Activated T-helper 1 cell treated with Interleukin-2 at 50 U/mL for 16 hours (primary cell): ENCODE measurements at places on chromosomes 3 and 15.

GRCh38 chr15:68349151-68349550 lies 71.6 kb downstream of the FEM1B start:
- no peak for DNase-seq

GRCh38 chr15:91409387-91409786 lies 309.3 kb downstream of the SV2B start:
- no peak for DNase-seq

GRCh38 chr15:31586841-31587240 lies 260.2 kb downstream of the KLF13 start:
- DNase-seq = no peak

- DNase-seq = no peak
These were observed 214.4 kb downstream of the OCA2 start for GRCh38 chr15:27884726-27885125.

DNA sequence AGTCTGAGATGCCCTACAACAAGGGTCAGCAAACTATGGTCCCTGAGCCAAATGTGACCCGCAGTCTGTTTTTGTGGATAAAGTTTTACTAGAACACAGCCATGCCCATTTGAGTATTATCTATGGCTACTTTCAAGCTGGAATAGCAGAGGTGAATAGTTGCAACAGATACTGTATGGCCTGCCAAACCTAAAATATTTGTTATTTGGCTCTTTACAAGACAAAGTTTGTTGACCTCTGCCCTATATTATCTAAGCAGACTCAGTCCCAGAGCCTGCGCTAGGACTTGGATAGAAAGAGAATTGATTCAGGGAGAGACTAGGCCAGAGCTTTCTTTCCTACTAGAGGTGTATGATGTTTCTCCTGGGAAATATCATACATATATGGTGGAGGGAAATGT lies 81.7 kb upstream of the NMNAT3 start:
- DNase-seq = no peak

DNA sequence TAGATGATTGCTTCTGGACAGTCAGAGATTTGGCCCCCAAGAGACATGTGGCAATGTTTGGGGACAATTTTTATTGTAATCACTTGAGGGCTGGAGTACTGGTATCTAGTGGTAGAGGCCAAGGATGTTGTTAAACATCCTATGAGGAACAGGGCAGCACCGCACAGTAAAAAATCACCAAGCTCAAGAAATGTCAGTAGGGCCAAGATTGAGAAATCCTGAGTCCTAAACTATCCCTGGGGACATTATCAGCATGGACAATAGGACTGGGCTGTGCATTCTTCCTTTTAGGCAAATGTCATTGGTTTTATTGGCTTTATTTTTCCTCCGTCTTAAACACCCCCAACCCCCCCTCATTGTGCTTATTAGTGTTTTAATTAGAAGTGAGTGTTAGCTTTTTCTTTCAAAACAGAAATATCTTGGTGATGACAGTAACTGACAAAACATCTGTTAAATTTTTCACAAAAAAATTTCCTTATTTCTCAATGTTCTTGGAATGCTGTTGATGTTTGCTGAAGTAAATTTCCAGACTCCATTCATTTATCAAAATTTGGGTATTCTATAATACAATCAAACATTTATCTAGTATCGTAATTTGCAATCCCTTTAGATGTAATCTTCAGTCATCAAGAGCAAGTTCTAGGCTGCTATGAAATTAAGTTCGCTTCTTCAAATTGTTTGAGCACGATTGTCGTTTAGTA lies 944.4 kb downstream of the VGLL3 start:
- DNase-seq = no peak

GRCh38 chr15:58432401-58432800 lies 610 bp downstream of the LIPC start:
- DNase-seq = no peak

GRCh38 chr15:68768321-68768720 lies 52.4 kb downstream of the ANP32A start:
- no peak for DNase-seq

DNA sequence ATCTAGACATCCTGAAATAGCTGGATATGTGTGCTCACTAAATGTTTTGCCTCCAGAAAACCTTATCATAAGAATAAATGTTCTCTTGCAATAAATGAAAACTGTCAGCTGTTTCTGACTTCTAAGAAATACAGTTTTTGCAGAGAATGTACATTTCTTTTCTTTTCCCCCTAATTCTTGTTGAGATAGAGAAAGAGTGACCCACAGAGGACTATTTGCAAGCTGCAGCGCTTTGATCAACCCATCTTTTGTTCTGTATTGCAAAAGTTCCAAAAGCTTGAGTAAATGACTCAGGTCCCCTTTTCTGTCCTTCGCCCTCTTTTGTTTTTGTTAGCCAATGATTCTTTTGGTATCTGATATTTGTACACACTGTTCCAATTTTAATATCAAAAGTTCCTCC lies 141.9 kb downstream of the BBX start:
- DNase-seq = no peak

DNA sequence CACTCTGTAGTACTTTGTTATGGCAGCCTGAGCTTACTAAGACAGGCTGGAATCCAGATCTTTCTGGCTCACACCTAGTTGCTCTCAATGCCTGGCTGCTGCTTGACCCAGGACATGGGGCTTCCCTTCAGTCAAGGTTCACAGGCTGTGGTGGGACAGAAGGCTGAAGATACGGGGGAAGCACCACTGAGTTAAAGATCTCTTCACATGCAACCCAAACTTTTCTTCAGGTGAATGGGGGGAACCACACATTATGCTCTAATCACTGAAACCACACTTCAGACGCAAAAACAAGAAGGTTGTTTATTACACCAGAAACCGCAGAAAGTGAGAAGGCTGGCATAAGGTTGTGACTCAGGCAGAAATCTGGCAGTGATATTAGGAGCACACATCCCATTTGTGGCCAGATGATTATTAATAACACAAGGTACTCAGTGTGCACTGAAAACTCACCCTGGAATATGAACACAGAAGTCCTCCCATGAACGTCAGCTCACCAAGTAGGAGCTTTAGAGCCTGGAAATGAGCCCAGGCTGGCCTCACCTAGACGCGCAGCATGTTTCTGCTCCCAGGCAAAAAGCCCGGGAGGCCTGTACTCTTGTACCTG lies 230.5 kb upstream of the CHRNA7 start:
- DNase-seq = no peak

DNA sequence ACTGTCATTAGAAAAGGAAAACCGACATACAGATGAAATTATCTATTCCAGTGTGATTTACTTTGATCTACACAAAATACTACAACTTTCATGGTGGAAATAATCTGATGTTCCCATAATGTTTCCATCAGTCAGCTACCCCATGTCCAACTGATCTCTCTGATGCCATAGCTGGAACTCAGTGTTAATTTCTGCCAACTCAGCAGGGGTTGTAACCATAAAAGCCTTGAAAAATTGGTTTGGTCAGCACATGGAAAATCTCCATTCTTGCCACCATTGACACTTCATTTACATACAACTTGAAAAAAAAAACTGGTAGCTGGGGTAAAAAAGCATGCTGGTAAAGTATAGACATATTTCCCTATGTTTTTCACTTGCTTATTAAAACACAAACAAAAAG lies 1463.7 kb downstream of the OTOL1 start:
- no peak for DNase-seq

- no peak for DNase-seq
These were observed 61.4 kb upstream of the CD47 start for GRCh38 chr3:108152274-108152673.

DNA sequence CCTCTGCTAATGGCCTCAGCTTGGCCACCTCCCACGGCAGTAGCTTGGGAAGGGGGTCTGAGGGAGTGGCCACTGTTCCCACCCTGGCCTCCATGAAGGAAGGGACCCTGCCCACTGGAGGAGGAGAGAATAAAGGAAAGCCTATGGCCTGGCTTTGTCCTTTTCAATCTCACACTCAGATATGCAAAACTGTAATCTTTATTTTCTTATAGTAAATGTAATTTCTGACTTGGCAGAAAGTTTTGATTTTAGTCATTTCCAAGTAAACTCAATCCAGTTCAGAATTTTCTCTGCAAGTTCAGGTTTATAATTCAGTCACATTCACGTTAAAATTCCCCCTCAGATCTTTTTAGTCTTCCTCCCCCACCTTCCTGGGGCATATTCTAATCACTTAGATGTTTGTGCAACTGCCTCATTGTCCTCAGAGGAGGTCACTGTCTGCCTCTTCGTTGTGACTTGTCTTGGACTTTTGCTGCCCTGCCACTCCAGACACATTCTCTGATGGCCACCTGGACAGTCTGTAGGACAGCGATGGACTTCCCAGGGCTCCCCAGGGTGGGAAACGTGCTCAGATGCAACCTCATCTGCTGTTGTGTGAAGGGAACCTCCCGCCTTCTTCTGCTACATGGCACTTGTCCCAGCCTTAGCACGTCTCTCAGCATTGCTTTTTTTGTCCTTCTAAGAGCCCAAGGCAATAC lies 222.8 kb upstream of the TBL1XR1 start:
- no peak for DNase-seq

DNA sequence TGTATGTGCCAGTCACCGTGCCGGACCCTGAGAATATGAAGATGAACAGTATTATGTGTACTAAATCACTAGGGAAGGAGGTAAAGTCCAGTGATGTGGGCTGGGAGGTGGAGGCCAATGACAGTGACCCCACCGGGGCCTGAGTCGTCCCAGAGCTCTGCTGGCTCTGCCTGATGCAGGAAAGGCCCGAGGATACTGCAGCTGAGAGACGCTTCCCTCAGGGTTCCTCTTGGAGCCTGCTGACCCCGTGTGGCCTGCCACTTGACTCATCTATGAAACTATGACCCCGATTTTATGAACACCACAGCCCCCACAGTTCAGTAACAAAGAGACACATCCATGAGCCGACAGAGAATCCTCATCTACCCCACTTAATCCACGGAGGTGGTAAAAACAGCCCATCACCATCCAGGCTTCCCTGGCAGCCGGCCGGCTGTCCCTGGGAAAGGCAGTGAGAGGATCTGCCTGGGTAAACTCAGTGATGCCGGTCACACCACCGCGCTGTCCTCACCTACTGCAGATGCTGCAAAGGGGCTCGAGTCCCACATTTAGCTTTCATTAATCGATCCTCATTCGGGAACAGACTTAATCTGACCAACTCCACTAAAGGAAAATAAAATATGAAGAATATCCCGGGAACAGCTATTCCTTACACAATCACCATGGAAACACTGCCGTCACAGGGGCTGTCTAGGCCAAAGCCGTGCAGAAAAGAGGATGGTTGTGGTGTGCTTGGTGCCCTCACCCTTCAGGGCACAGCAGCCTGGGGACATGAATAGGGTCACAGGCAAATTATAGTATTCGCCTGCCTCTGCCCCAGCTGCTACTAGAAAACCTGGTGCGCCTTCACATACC lies 82.9 kb downstream of the ARRDC4 start:
- no peak for DNase-seq

- DNase-seq = no peak
These were observed 553.7 kb downstream of the TUSC7 start for GRCh38 chr3:117263270-117263669.

- DNase-seq = no peak
These were observed 166.0 kb upstream of the LPP start for GRCh38 chr3:187987924-187988323.

DNA sequence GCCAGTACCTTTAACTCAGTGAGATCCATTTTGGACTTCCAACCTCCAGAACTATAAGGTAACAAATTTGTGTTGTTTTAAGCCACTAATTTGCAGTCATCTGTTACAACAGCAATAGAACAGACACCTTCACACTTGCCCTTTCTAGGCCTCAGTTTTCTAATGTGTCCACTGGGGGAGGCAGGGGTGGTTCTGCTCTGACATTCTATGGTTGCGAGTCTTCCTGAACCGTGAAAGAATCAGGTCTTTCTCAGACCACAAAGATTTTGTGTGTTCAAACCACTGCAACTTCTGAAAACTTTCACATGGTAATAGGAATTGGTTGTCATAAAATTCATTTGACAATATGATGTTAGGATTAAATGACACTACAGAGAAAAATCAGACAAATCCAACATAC lies 26.8 kb upstream of the CSTA start:
- no peak for DNase-seq

GRCh38 chr3:182045736-182046135 lies 334.0 kb downstream of the SOX2 start:
- DNase-seq = no peak

DNA sequence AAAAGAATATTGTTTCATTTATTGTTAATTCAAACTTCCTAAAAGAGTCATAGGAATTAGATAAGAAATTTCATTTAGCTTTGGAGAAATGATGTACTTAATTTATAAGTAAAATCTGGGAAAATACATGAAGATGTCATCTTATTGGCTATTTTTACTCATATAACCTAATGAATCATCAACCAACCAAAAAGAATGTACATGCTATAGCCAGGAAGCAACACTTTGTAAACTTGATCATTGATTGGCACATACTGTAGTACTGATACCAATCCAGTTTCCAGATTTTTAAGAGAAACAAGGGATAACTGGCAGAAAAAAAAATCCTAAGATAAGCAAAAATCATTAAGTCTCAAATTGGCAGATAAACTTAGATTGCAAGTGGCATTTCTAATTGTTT lies 207.9 kb upstream of the CDIN1 start:
- DNase-seq = no peak

GRCh38 chr3:116835658-116836057 lies 126.1 kb downstream of the TUSC7 start:
- DNase-seq = no peak

GRCh38 chr15:61720197-61720704 lies 340.0 kb downstream of the VPS13C start:
- no peak for DNase-seq

GRCh38 chr3:152517502-152517901 lies 248.8 kb downstream of the MBNL1 start:
- DNase-seq = no peak

DNA sequence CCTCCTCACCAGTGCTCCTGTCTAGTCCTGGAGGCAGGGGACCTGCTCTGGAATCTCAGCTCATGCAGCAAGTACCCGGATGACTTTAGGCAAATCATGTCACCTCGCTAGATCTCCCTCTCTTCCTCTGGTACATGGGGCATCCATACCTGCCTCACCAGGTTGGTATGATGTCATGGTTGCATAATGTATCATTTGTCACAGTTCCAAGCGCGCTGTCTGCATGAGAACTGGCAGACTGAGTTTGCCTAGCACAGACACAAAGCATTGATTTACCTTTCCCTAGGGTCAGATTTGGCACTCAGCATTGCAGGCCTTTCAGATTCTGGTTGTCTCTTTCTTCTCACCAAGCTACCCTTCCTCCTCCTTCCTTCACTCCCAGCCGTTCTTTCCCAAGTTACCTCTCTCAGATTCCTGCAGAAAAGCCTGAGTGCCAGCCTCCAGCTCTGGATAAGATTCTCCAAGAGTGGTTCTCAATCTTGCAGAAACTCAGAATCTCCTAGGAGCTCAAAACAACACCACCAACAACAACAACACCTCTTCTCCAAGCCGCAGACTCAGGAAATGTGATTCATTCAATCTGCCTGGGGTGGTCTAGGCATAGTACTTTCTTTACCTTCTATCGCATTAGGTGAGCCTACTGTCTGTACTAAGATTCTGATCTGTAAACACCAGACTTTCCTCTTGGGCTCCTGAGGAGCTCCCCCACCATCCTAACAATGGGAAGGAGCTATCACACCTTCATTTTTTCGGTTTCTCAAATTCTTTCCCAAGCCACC lies 29.5 kb downstream of the FAM43A start:
- DNase-seq = no peak

GRCh38 chr15:65210770-65211481 lies at the start of gene CILP:
Gene CILP (minus strand): TSS chr15:65211473. CDS start chr15:65209755, 1,718 bp downstream.
- no peak for DNase-seq

GRCh38 chr3:186067360-186068242 lies 41.3 kb downstream of the ETV5 start:
- no peak for DNase-seq
